ENCODE measurements at places on chromosomes 3 and 15.
A peak's percentile ranks its signal among the peaks of the same experiment; 100 is the strongest.

- no peak for DNase-seq
These were observed 120.1 kb downstream of the SRGAP3 start for GRCh38 chr3:9129365-9129764.

GRCh38 chr3:23748398-23749110, 57.2 kb upstream of the UBE2E1 start:
- DNase-seq = peak; percentile 82

GRCh38 chr3:156300371-156300770, 180.0 kb downstream of the KCNAB1 start:
- no peak for DNase-seq

DNA sequence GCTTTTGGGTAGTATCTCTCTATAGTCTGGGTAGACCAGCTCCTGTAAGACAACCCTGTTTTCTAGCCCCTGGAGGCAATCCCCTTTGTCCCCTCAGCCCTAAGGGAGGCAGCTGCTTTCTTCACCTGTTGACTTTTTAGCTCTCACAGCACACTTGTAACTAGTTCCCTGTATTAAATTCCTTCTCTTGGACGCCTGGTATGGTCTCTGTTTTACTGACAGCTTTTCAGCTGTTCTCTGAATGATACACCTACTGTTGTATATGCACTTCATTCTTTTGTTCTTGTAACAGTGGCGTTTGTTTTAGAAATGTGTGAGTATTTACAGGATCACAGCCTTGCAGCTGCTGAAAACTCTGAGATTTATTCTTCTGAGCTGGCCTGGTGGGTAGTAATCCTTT, 413.0 kb upstream of the RBMS3 start:
- DNase-seq = no peak

- no peak for DNase-seq
These were observed 39.0 kb upstream of the MBNL1 start for GRCh38 chr3:152229692-152230091.

DNA sequence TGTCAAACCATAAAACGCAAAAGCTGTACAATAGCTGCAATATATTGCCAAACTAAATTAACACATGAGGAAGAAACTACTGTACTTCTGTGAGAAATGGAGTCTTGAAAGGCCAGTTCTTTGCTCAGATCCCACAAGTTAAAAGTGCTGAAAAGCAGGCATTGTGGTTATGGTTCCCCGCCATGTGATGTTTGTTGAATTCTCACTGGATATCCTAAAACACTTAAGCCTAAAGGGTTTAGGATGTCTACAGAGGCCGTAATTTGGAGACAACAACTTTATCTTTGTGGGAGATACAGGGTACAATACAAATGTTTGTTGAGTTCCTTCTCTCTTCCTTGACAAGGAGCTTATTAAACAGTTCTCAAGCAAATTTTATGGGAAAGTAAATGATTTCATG, 53.2 kb downstream of the TMEM212 start:
- no peak for DNase-seq

GRCh38 chr15:74421302-74422245, 12.2 kb downstream of the SEMA7A start:
- DNase-seq = no peak

- DNase-seq = no peak
These were observed 7.5 kb downstream of the CFAP100 start for GRCh38 chr3:126402178-126402577.
